ENCODE measurements at places on chromosomes 7 and 10.

GRCh38 chr10:58400609-58401008, 15.4 kb downstream of the TFAM start:
- no peak for DNase-seq

DNA sequence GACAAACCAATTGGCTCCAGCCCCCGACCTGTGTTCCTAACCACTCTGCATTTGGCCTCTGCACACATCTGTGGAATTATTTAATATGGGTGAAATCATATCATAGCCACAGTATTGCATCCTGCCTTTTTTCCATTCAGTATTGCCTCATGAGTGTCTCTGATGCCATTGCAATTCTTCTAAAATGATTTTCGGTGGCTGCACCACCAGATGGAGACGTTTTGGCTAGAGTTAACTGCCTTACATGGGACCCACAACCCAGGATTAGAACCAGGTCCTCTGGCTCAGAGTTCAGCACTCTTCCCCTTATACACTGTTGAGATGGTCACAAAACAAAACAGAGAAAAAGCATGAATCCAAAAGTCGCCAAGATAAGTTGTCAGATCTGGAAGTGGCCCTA, 180.8 kb downstream of the EMX2 start:
- DNase-seq, result no peak

- no peak for DNase-seq
Measured at GRCh38 chr7:108697254-108697653, 127.6 kb downstream of the DNAJB9 start.

DNA sequence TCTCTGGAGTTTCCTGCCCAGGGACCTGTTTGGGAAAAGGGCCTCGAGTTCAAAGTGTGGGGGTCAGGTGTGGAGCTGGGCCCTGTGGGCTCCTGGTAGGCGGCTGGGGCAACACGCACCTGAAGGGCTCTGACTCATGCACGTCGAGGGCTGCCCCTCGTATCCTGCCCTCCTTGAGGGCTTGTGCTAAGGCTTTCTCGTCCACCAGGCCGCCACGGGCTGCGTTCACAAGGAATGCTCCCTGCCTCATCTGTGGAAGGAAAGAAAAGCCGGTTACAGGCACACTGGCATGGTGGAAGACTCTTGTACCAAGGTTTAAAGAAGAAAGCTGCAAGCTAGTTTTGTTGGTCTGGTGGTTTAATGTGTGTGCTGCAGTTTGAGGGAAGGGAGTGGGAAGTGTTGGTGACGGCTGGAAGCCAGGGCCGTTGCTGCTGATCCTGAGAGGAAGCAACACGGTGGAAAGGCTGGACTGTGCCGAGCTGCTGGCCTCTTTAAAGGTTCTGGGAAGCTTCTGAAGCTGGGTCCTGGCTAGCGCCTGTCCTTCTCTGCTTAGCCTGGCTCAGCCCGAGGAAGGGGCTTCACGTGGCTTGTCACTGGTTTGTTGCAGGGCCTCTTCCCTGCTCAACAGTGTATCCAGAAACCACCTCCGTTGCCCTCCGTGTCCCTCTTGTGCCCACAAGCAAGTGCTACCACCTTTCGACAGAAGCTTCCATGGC, 52.0 kb downstream of the ZRANB1 start:
- peak; percentile 6 for DNase-seq

GRCh38 chr10:18099415-18099814, 40.8 kb upstream of the CACNB2 start:
- DNase-seq, result no peak

GRCh38 chr7:28017372-28017771, 163.2 kb downstream of the JAZF1 start:
- DNase-seq, result no peak

DNA sequence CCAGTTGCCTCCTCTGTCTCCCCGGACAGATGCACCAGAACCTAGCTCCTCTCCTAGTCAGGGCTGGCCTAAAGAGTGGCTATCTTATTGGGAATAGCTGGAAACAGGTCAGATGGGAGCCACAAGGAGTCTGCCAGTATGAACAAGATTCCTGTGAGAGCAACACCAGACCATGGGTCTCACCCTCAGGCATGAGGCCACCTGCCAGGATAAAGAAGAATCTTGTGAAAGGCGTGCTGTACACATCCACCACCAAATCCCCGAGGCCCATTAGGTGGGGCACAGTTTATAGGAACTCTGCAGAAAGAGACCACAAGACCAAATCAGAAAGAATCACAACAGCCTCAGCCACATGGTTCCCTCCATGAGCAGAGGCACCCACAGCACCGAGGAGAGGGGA, 325.9 kb downstream of the TNS3 start:
- DNase-seq, result no peak

- no peak for DNase-seq
Measured at GRCh38 chr10:10350050-10350449, 667.6 kb upstream of the CELF2 start.

- no peak for DNase-seq
Measured at GRCh38 chr7:226281-226895, 34.0 kb downstream of the FAM20C start.

GRCh38 chr10:86786368-86786767, 29.9 kb downstream of the BMPR1A start:
- no peak for DNase-seq

DNA sequence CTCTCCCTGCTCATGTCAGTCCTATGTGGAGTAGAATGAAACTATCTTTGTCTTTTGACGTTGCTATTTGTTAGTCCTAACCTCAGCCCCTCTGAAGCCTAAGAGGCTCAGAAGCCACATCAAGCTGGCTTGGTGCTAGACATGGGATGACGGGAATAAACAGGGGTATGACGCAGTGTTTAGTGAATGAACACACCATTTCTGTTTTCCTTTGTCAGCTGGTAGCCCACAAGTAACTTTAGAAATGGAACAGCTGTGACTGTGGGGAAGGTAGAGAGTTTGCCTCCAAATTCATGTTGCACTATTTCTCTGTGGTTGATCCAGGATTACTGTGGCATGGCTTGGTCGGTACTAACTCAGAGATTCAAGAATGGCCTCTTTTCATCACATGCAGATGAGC, 31.3 kb downstream of the COX15 start:
- DNase-seq, result no peak

GRCh38 chr10:49110684-49111319, 4.5 kb downstream of the VSTM4 start:
- no peak for DNase-seq

- DNase-seq, result peak; percentile 23
Measured at GRCh38 chr10:95841661-95842498, 65.9 kb upstream of the CC2D2B start.

DNA sequence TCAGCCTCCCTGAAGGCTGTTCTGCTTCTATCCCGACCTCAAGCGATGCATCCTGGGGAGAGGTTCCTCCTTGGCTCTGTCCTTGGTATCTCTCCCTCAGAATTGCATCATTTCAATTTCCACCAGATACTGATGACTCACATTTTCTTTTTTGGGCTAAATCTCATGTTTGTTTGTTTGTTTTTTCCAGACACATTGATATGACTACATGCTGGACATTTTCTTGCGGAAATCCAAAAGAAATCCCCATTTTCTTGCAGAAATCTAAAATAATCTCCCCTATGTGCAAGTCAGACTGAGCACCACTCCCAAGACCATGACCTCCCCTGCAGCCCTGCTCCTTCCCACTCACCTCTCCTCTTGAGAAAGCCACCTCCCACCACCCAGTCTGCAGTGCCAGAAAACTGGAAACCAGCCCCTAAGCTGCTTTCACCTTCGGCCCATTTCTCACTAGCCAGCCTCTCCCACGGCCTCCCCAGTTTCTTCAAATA, 260.2 kb upstream of the PRKCQ start:
- DNase-seq, result no peak

GRCh38 chr10:89214566-89215165, 7.5 kb upstream of the CH25H start:
- DNase-seq, result no peak

DNA sequence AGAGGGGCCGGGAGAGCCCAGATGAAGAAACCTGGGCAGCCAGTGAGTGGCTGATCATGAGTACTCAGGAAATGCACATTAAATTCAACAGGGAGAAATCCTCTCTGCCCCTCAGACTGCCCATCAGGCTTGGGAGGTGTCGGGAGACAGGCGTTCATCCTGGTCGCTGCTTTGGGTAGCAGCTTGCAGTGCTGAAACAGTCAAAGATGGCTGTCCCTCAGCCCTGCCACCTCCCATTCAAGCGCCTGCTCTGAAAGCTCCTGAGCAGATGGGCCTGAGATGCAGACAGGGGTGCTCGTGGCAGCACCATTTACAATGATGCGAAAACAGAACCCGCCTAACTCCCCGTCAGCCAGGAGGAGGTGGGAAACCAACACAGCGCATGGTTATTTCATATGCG, 3.6 kb upstream of the JAKMIP3 start:
- DNase-seq, result no peak

DNA sequence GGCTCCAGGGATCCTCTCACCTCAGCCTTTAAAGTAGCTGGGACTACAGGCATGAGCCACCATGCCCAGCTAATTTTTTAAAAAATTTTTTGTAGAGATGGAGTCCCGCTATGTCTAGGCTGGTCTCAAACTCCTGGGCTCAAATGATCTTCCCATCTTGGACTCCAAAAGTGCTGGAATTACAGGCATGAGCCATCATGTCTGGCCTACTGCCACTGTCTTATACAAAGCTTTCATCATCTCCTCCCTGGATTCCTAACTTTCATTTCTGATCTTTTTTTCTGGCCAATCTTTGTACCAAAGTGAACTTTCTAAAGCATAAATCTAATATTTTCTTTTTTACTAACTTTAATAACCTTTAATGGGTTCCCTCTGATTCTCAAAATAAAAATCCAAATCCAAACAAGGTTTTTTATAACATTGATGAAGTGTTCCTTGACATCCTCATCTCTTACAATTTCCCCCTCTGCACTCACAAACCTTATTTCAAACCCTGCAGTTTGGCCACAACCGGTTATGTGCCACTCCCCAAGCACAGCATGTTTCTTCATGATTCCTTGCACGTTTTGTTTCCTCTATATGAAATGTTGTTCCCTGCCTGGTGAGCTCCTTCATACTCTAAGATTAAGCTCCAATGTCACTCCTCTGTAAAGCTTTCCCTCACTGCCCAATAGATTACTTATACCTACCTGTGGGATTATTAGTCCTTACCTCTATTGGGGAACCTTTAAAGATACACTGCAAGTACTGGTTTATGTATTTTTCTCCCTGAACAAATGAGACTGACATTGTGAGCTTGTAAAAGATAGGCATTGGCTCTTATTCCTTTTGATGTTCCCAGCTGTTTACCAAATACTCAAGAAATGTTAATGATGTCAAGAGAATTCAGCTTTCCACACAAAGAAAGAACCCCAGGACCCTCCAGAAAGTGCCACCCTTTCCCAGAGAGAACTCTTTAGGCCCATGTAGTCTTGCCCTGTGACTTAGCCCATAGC, 101.7 kb downstream of the HOXA1 start:
- DNase-seq, result no peak

- DNase-seq, result no peak
Measured at GRCh38 chr10:80206277-80206655, 929 bp upstream of the ANXA11 start.

GRCh38 chr10:114652402-114653368, 5.4 kb downstream of the ABLIM1 start:
- DNase-seq, result no peak

GRCh38 chr7:73520673-73521635, 1.1 kb downstream of the BAZ1B start:
- DNase-seq, result no peak

DNA sequence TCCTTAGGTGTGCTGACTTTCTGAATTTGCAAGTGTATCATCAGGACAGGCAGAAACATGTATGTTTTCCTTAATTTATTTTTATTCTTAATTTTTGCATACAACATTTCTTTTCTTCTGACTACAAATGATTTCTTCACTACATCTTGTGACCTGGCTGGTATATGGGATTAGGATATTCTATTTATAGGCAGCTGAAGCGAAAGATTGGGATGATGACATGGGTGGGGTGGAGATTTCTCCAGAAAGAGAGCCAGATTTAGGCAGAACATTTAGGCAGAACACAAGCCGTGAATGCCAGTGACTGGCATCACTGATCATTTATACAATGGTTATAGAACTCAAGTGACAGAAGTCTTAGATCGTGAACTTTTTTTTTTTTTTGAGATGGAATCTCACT, 256.7 kb downstream of the KLF6 start:
- no peak for DNase-seq

GRCh38 chr10:101834341-101834740, 9.3 kb downstream of the KCNIP2 start:
- no peak for DNase-seq

DNA sequence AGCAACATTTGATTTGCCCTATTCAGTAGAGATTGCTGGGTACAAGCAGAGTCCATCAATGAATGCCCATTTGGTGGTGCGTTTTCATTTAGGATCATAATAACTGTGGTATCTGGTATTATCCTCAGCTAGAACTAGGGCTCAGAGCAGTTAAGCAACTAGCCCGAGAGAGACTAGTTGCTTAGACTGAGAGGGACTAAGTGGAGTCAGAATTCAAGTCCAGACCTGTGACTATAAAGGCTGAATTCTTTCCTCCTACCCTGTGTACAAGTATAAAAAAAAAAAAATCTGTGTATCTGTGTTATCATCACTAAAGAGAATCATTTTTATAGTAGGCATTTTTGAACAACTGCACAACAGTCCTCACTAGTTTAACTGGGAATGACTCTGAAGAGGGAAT, 45.3 kb upstream of the DKK1 start:
- no peak for DNase-seq

DNA sequence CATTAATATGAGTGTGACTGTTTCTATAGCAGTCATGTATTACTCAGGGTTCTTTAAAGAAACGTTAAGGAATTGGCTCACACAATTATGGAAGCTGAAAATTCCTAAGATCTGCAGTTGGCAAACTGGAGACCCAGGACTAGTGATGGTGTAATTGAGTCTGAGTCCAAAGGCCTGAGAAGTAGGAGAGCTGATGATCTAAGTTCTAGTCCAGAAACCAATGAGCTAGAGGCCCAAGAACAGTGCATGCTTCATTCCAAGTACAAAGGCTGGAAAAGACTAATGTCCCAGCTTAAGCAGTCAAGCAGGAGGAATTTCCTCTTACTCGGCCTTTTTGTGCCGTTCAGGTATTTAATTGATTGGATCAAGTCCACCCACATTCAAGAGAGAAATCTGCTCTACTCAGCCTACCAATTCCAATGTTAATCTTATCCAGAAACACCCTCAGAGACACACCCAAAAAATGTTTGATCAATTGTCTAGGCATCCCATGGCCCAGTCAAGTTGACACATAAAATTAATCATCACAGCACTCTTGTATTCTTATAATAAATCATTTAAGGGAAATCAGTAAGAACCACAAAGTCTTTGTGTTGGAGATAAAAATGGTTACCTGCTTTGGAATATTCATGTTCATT, 312.1 kb downstream of the PRKG1 start:
- no peak for DNase-seq

GRCh38 chr7:124810605-124811004, 45.0 kb upstream of the GPR37 start:
- DNase-seq, result no peak
